ENCODE measurements at places on chromosomes 1 and 21. TPM values are rescaled to one million over a fixed set of nuclear protein-coding genes. Genes with fewer than 3 reads are reported as not detected.

The OR6N1 gene
- total RNA-seq: not detected

The KLF17 gene
- not detected for total RNA-seq

DNA sequence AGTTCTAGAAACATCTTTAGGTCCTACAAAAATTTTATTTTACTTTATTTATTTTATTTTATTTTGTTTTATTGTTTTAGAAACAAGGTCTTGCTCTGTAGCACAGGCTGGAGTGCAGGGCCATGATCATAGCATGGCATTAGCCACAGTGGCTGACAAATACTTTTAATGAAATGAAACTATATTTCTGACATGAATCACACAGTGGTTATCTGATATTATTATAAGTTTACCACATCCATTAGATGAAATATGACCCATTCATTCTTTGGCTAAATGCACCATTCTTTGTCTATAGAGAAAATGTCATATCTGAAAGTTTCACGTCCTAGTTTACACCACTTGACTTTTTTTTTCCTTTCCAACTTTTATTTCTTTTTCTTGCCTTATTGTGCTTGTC is 613.4 kb upstream of the ADAMTS5 start:
- no peak for ATAC-seq

DNA sequence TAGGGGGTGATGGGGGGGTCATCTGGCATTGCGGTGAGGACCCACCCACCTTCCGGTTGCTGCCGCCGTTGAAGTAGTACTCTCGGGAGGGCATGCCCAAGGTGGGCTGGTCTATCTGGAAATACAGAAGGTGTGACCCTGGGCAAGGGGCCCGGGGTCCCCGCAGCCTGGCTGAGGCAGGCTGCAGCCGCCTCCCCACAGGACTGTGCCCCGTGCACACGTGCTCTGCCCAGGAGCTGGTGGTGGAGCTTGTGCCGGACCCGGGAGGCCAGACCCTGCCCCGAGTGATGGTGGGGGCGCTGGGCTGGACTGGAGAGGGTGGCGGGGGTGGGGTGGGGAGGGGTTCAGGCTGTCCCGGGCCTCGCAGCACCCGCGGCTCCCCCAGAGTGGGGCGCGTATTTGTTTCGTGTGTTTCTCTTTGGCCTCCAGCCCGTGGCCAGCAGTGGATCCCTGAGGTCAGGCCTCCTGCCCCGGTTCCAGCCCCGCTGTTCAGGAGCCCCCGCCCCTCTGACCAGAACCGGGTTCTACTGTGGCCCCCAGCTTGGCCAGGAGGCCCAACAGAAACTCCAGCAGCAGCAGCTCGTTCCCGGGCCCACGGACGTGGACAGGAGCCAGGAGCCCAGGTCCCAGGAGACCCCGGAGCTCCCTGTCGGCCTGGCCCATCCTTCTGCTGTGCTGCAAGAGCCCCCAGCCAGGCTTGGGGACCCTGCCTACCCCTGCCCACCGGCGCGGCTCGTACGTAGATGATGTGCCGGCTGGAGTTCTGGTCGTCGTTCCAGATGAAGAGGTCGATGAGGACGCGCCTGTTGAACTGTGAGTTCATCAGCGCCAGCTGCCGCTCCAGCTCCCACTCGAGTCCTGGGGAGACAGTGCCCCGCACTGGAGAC is 19.2 kb downstream of the PRXL2B start:
- ATAC-seq: no peak

- ATAC-seq: peak; percentile 39
Observed at GRCh38 chr1:209427277-209427676, 156.2 kb upstream of the CAMK1G start.
